ENCODE measurements at places on chromosomes 3 and 15.
A peak's percentile ranks its signal among the peaks of the same experiment; 100 is the strongest.

GRCh38 chr3:50450209-50450921 lies 53.1 kb downstream of the CACNA2D2 start:
- DNase-seq: peak; percentile 25

GRCh38 chr15:25251700-25252390 lies 187.0 kb downstream of the UBE3A start:
- no peak for DNase-seq

DNA sequence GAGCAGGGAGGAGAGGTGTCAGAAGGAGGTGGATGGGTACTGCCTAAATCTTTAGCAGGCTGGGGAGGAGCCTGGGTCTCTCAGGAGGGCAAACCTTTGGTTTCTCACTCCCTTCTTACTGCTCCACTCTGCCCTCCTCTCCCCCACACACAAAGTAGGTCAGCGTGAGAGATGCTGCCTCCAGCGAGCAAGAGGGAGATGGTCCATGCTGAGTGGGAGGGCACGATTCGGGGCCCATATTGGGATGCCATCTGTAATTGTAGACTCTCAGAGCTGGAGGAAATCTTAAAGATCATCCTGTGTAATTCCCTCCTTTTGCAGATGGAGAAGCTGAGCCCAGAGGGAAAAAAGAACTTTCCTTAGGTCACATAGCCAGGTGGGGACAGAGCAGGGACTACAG lies 34.2 kb upstream of the SYN2 start:
- DNase-seq: no peak

- no peak for DNase-seq
Observed at GRCh38 chr15:62404194-62404985, 239.3 kb upstream of the C2CD4B start.

DNA sequence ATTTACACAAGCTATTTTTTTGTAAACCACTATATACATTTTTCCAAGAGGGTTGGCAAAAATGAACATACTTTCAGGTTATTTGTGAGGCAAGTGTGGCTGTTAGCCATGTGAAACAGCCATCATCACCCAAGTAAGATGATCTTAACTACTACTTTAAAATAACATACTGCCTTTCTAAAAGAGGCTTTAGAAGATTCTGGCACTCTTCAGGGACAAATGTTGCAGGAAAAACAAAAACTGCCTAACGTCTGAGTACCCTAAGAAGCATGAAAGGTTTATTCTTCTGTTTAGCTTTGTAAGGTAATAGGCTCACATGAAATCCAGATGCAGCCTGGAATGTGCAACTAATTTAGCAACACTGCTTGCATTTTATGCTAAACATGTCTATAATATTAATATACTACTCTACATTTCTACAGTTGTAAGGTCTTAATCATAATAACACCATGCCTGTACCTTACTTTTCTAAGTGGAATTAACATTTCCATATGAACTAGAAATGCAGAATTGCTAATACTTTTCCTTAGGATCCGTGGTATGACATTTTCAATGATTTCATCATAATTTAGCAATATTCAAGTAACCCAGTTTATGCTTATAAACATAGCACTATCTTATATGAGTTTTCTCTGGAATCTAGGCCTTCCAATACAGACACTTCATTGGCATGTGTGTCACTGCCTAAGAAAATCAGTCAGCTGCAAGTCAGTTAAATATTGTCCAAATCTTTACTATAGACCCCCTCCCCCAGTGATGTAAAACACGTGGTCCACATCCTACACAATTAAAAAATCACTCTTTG lies 4.5 kb upstream of the LSAMP start:
- no peak for DNase-seq

DNA sequence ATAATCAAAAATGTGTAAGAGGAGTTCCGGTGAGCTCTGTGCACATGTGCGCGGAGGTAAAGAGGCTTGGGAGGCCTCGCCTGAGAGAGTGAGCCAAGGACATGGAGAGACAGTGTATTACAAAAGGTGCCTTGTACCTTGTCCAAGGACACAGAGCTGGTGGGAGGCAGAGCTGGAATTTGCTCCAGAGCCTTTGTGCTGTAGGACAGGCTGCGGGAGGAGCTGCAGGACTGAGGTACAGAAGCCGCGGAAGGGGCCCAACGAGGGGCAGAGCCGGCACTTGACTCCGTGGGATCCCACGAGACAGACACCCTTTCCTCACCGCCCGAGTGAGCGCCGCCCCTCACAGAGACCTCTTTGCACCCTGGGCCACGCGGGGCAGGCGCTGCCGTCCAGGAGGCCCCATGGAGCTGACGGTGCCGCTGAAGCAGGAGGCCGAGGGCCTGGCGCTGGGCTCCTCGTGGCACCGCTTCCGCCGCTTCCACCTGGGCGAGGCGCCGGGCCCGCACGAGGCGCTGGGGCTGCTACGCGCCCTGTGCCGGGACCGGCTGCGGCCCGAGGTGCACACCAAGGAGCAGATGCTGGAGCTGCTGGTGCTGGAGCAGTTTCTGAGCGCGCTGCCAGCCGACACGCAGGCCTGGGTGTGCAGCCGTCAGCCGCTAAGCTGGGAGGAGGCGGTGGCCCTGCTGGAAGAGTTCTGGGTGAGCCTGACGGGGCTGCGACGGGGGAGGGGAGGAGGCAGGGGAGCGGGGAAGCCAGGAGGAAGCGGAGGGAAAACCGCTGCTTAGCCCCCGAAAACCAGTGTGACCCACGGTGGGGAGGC lies 68.7 kb downstream of the SLTM start:
- DNase-seq: no peak

DNA sequence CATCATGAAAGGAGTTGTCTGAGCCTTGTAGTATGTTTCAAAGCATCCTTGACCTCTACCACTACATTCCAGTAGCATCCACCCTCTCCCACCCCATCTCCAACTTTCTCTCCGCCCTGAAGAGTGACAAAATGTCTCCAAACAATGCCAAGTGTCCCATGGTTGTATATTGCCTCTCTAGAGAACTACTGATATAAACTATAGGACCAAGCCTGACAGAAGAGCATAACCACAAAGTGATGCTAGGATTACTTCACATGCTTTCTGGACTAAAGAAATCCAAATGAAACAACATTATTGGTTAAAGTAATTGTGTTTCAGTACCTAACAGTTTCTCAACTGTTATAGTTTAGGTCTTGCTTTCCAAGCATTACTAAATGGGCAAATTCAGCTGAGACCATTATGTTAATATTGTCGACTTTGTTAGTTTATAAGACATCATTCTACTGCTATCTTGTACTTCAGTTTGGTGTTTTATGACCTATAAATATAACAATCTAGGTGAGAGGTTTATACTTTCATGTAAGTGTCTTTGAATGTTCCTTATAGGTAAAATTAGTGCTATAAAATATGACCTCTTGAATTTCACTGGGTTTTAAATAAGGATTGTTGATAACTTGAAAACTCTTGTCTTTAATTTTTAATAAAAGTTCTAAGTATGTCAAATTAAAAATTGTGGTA lies 117.4 kb downstream of the SUCNR1 start:
- DNase-seq: no peak
